ENCODE measurements at places on chromosomes 6 and 20. TPM values are rescaled to one million over a fixed set of nuclear protein-coding genes. Genes with fewer than 3 reads are reported as not detected.

CARMIL1 gene
- total RNA-seq, result 38.2 TPM

GRCh38 chr20:25197183-25197869 lies 1.8 kb downstream of the ENTPD6 start:
- no peaks in the 10 kb centered on the region for H3K36me3 ChIP-seq
- peak; percentile 27 for DNase-seq
- no peak overlapping the region for H3K27ac ChIP-seq
- H3K4me3 ChIP-seq, result peak overlapping the region; percentile 94
- peaks cover 10% of the 10 kb centered on the region for H3K27me3 ChIP-seq

- no peak overlapping the region for H3K4me3 ChIP-seq
- H3K27me3 ChIP-seq, result no peaks in the 10 kb centered on the region
- no peaks in the 10 kb centered on the region for H3K4me1 ChIP-seq
- DNase-seq, result no peak
Measured at GRCh38 chr20:49344975-49345374, 67.1 kb upstream of the ZNFX1 start.

DNA sequence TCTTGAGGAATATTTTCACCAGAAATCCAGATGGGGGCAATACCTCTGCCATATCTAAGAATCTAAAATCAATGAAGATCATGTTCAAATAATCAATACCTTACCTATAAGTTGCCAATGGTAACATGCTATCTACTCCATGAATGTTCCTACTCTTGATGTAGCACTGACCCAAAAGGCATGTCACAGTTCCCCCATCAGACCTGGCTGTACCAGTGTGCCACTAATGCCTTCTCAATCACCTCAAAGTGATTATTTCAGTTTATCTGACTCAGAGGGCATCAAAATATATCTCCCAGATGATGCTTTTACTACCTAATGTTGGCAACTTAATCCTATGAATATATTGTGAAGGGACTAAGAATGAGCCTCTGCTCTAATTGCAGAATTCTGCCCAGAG lies 5.5 kb downstream of the PDCD2 start:
- peaks cover 13% of the 10 kb centered on the region for H3K36me3 ChIP-seq
- DNase-seq, result no peak
- H3K4me1 ChIP-seq, result 0 out of 2 replicates have a peak, but pooled peaks cover 6% of the 10 kb centered on the region
- H3K27me3 ChIP-seq, result no peaks in the 10 kb centered on the region
- no peak overlapping the region for H3K4me3 ChIP-seq

DNA sequence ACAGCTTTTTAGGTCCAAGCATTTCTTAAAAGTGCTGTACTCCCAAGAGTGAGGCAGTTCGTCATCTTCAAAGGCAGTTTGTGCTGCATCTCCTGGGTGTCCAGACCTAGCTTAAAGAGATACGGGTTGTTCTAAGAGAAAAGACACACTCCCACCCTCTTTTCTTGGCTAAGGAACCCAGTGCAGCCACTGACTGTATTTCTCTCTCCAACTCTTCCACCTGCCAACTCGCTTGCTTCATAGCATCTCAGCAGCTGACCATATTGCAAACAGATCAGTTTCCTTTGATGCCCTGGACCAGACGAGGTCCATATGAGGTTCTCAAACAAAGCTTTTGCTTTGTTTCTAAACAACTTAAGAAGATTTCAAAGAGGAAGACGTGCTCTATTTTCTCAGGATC lies 101.1 kb downstream of the ISM1 start:
- no peaks in the 10 kb centered on the region for H3K4me1 ChIP-seq
- no peaks in the 10 kb centered on the region for H3K27me3 ChIP-seq
- no peaks in the 10 kb centered on the region for H3K36me3 ChIP-seq
- no peak overlapping the region for H3K4me3 ChIP-seq

- H3K4me1 ChIP-seq, result no peaks in the 10 kb centered on the region
- H3K27me3 ChIP-seq, result no peaks in the 10 kb centered on the region
- no peak overlapping the region for H3K27ac ChIP-seq
- no peak overlapping the region for H3K4me3 ChIP-seq
Measured at GRCh38 chr6:91718198-91718597, 1131.3 kb upstream of the MAP3K7 start.

BCAS1 gene
- not detected for total RNA-seq

GRCh38 chr6:76043690-76044089 lies 28.8 kb downstream of the IMPG1 start:
- no peaks in the 10 kb centered on the region for H3K36me3 ChIP-seq
- DNase-seq, result no peak
- H3K27me3 ChIP-seq, result no peaks in the 10 kb centered on the region
- H3K4me3 ChIP-seq, result no peak overlapping the region

GRCh38 chr20:12699374-12700228 lies 309.2 kb upstream of the SPTLC3 start:
- no peak for DNase-seq
- H3K36me3 ChIP-seq, result no peaks in the 10 kb centered on the region
- peaks cover 9% of the 10 kb centered on the region for H3K4me1 ChIP-seq
- H3K27ac ChIP-seq, result no peak overlapping the region
- H3K27me3 ChIP-seq, result no peaks in the 10 kb centered on the region

ALDH5A1 gene
- 5.2 TPM for total RNA-seq

DNA sequence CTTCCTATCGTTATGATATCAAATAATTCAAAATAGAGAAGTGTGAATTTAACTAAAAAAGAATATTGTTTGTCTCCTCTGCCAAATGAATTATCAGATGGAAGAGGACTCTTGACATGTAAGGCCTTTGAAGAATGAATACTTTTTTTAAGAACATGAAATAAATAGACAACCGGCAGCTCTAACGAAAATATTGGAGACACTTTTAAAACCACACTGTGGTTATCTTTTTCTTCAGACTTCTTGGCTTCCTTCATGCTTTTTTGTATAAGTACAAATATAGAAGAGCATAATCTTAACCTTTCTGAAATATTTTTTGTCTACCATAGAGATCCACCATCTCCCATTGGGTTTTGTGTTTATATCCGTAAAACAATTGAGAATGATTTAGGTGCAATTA lies 115.2 kb upstream of the SCGN start:
- peaks cover 4% of the 10 kb centered on the region for H3K4me1 ChIP-seq
- no peak overlapping the region for H3K27ac ChIP-seq
- no peak overlapping the region for H3K4me3 ChIP-seq
- no peaks in the 10 kb centered on the region for H3K27me3 ChIP-seq
- DNase-seq, result no peak
- no peaks in the 10 kb centered on the region for H3K36me3 ChIP-seq

- no peak overlapping the region for H3K27ac ChIP-seq
- H3K27me3 ChIP-seq, result no peaks in the 10 kb centered on the region
- H3K36me3 ChIP-seq, result no peaks in the 10 kb centered on the region
- no peaks in the 10 kb centered on the region for H3K4me1 ChIP-seq
- DNase-seq, result peak; percentile 32
- no peak overlapping the region for H3K4me3 ChIP-seq
Measured at GRCh38 chr6:95133578-95133977, 443.8 kb upstream of the MANEA start.

FERMT1 gene
- 15.8 TPM for total RNA-seq

- peaks cover 100% of the 10 kb centered on the region for H3K27me3 ChIP-seq
- H3K36me3 ChIP-seq, result no peaks in the 10 kb centered on the region
- no peak overlapping the region for H3K27ac ChIP-seq
- peaks cover 93% of the 10 kb centered on the region for H3K4me1 ChIP-seq
Measured at GRCh38 chr20:22568872-22569344, 15.5 kb downstream of the FOXA2 start.

POM121L2 gene
- 0.07 TPM for total RNA-seq

- no peaks in the 10 kb centered on the region for H3K4me1 ChIP-seq
- H3K36me3 ChIP-seq, result no peaks in the 10 kb centered on the region
- H3K4me3 ChIP-seq, result no peak overlapping the region
Measured at GRCh38 chr6:164227952-164228522, 813.5 kb downstream of the QKI start.

GRCh38 chr6:37303891-37304503 lies 46.1 kb upstream of the TMEM217 start:
- peak; percentile 44 for DNase-seq
- no peaks in the 10 kb centered on the region for H3K27me3 ChIP-seq
- H3K27ac ChIP-seq, result no peak overlapping the region
- H3K4me1 ChIP-seq, result no peaks in the 10 kb centered on the region
- H3K4me3 ChIP-seq, result no peak overlapping the region

GRCh38 chr6:151451417-151451949 lies 443 bp downstream of the RMND1 start:
- H3K27ac ChIP-seq, result peak overlapping the region; percentile 92
- peak overlapping the region; percentile 73 for H3K4me3 ChIP-seq
- no peaks in the 10 kb centered on the region for H3K27me3 ChIP-seq
- no peak for DNase-seq

DNA sequence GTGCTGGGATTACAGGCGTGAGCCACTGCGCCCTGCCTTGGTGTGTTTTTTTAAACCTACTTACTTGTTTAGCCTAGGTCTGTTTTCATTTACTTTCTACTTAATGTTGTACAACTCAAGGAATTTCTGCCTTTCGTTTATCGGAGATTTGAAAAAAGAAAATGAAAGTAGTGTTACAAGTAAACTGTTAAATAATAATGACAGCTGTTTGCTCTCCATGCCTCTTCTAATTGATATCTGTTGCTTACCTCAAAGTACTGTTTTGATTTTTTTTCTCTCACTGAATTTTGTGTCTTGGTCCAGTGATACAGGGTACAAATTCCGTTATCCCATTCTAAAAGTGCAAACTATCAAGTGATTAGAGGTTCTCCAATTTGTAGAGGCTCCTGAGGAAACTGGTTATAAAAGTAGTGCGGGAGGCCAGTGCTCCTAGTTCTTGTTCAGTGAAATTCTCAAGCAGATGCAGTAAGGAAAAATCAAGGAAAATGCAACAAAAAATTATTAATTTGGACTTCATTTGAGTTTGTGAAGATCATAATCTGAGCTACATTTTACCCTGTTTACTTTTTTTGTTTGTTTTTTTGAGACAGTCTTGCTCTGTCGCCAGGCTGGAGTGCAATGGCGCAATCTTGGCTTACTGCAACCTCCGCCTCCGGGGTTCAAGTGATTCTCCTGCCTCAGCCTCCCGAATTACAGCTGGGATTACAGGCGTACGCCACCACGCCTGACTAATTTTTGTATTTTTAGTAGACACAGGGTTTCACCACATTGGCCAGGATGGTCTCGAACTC lies 2.2 kb downstream of the UBR2 start:
- no peak for DNase-seq
- no peaks in the 10 kb centered on the region for H3K4me1 ChIP-seq
- H3K27me3 ChIP-seq, result no peaks in the 10 kb centered on the region
- no peaks in the 10 kb centered on the region for H3K36me3 ChIP-seq
- peak overlapping the region; percentile 99 for H3K4me3 ChIP-seq

GRCh38 chr6:40353197-40353966 lies 233.8 kb downstream of the LRFN2 start:
- no peaks in the 10 kb centered on the region for H3K36me3 ChIP-seq
- H3K4me3 ChIP-seq, result no peak overlapping the region
- no peaks in the 10 kb centered on the region for H3K27me3 ChIP-seq
- H3K4me1 ChIP-seq, result peaks cover 14% of the 10 kb centered on the region

DNA sequence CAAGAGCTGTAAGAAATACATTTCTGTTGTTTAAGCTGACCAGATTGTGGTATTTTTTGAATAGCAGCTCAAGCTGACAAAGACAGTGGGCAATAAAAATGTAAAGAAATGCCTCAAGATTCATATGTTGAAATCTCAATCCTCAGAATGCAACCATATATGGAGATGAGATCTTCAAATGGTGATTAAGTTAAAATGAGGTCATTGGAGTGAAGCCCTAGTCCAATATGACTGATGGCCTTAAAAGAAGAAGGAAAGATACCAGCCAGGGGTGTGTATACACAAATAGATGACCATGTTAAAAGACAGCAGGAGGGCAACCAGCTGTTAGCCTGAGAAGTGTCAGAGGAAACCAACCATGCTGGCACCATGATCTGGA lies 7.1 kb upstream of the DDO start:
- no peak overlapping the region for H3K27ac ChIP-seq
- no peaks in the 10 kb centered on the region for H3K36me3 ChIP-seq
- H3K27me3 ChIP-seq, result no peaks in the 10 kb centered on the region
- H3K4me1 ChIP-seq, result no peaks in the 10 kb centered on the region
- no peak overlapping the region for H3K4me3 ChIP-seq

SYCP2 gene
- 2.1 TPM for total RNA-seq

ZNF311 gene
- 1.8 TPM for total RNA-seq

DNA sequence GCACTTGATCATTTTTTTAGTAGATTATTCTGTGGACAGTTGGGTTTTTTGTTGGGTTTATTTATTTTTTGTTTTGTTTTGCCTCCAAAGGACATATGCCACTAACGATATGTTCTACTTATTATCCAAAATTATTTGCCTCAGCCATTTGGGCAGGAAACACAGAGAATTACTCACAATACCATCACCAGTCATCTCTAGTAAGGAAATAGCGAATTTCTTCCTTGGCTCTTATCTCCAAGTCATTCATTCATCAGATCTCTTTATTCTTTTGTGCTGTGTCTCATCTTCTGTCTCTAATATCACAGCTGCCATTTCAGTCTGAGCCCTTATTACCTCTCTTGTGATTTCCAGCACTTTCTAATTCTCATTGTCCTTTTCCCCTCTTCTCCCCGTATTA lies 130.4 kb upstream of the SMLR1 start:
- H3K4me3 ChIP-seq, result no peak overlapping the region
- H3K27me3 ChIP-seq, result no peaks in the 10 kb centered on the region
- no peak for DNase-seq
- no peak overlapping the region for H3K27ac ChIP-seq
- no peaks in the 10 kb centered on the region for H3K4me1 ChIP-seq

SLC35D3 gene
- total RNA-seq, result 1.5 TPM

DNA sequence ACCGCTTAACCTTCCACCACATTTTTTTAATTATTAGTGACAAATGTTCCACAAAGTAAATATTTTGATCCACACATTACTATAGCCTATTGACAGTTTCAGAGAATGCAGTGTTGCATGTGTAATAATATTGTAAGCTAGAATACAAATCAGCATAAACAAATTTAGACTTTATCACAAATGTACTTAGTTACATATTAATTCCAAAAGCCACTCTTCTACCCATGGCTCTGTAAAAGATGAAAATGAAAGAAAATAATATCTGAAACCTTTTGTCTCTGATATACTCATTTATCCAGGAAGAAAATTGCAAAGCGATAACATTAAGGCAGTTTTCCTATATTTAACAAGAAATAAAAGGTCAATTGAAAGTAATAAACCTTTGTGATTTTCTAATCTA lies 954.0 kb upstream of the MAN1A1 start:
- no peaks in the 10 kb centered on the region for H3K27me3 ChIP-seq
- DNase-seq, result no peak
- H3K4me1 ChIP-seq, result no peaks in the 10 kb centered on the region
- no peaks in the 10 kb centered on the region for H3K36me3 ChIP-seq

- H3K36me3 ChIP-seq, result no peaks in the 10 kb centered on the region
- peak; percentile 6 for DNase-seq
- H3K4me1 ChIP-seq, result no peaks in the 10 kb centered on the region
- no peak overlapping the region for H3K27ac ChIP-seq
Measured at GRCh38 chr20:19463597-19463996, 251.2 kb downstream of the SLC24A3 start.

DNA sequence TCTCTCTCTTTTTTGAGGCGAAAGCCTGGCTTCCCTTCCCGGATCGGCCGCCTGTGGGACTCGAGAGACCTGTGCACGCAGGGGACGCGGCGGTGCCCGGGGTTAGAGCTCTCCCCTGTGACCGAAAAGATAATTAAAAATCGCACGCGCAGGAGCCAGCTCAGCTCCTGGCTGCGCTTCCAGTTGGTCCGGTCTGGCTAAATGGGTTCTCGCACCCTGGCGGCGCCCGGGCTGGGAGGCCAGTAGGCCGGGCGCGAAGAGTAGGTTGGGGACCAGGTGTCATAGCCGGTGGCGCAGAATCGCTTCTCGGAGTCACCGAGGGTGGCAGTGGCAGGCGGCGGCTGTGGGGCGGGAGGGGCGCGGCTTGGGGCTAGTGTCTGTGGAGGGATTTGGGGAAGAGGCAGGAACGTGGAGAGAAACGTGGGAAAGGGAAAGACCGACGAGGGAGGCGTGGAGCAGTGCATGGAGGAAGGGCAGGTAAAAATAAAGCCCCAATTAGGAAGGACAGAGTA lies 41.9 kb upstream of the SUPT3H start:
- peaks cover 32% of the 10 kb centered on the region for H3K4me1 ChIP-seq
- peak; percentile 86 for DNase-seq
- H3K27me3 ChIP-seq, result peaks cover 93% of the 10 kb centered on the region

All from GM23338 (cell line).